Esophagus muscularis mucosa (tissue), 4 donors: ENCODE measurements at places on chromosomes 3 and 15. TPM values are rescaled to one million over a fixed set of nuclear protein-coding genes. Genes with fewer than 3 reads are reported as not detected.

- no peak for DNase-seq
These were observed 6.1 kb downstream of the CP start for GRCh38 chr3:149215515-149215914.

GRCh38 chr3:124775877-124776276 lies 45.6 kb downstream of the UMPS start:
- DNase-seq: no peak

The PEX5L gene
- 0.78 TPM for total RNA-seq

The TMC3 gene
- 0.17 TPM for total RNA-seq

GRCh38 chr3:168162172-168162571 lies 66.4 kb upstream of the GOLIM4 start:
- DNase-seq: no peak

DNA sequence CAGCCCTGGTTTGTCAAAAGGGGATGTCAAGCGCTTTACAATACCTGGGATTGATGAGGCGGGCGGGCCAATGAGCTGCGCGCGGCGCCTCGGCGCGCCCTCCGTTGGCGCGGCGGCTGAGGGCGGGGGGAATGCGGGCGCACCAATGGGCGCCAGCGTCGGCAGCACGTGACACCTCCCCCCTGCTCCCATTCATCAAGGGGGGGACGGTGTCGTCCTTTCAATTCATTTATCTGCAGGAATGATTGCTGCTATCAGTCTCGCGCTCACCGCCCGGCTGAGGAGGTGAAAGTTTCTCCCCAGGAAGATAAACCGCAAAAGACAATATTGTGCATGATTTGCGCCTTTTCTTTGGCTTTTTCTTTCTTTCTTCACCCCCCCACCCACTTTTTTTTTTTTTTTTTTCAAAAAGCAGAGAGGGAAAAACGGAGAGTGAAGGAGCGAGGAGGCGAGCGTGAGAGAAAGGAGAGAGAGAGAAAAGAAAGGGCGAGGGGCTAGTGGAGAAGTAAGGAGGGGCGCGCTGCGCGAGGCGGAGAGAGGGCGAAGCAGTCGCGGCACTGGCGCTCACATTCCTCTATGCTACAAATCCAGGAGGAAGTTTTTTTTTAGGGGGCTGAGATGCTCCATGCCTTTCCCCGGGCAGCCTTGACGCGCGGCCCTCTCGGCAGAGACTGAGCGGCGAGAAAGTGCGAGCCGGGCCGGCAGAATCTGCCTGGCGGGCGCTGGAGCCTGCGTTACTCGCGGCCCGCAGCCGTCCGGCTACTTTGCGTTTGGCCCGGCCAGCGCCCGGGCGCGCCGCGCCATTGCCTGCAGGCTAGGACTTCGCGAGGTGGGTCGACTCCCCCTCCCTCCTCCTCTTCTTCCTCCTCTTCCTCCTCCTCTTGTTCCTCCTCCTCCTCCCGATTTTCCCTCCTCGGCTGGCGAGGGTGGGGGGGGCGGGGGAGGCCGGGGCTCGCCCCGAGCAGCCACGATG lies at the start of gene ZIC1:
Gene ZIC1 (plus strand): TSS at position 223 of the 973 bp plus-strand sequence. CDS start 748 bp downstream, at position 971.
- DNase-seq: no peak

GRCh38 chr3:31373681-31374080 lies 159.0 kb upstream of the STT3B start:
- DNase-seq: no peak

DNA sequence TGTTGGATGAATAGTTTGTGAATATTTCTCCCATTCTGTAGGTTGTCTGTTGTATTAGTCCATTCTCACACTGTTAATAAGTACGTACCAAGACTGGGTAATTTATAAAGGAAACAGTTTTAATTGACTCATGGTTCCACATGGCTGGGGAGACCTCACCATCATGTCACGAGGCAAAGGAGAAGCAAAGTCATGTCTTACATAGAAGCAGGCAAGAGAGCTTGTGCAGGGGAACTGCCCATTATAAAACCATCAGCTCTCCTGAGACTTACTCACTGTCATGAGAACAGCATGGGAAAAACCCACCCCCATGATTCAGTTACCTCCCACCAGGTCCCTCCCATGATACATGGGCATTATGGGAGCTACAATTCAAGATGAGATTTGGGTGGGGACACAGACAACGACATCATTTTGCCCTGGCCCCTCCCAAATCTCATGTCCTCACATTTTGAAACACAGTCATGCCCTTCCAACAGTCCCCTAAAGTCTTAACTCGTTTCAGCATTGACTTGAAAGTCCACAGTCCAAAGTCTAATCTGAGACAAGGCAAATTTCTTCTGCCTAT lies 133.2 kb downstream of the LMLN start:
- DNase-seq: no peak

- DNase-seq: no peak
These were observed 98.0 kb upstream of the ARHGEF26 start for GRCh38 chr3:154023148-154023547.

DNA sequence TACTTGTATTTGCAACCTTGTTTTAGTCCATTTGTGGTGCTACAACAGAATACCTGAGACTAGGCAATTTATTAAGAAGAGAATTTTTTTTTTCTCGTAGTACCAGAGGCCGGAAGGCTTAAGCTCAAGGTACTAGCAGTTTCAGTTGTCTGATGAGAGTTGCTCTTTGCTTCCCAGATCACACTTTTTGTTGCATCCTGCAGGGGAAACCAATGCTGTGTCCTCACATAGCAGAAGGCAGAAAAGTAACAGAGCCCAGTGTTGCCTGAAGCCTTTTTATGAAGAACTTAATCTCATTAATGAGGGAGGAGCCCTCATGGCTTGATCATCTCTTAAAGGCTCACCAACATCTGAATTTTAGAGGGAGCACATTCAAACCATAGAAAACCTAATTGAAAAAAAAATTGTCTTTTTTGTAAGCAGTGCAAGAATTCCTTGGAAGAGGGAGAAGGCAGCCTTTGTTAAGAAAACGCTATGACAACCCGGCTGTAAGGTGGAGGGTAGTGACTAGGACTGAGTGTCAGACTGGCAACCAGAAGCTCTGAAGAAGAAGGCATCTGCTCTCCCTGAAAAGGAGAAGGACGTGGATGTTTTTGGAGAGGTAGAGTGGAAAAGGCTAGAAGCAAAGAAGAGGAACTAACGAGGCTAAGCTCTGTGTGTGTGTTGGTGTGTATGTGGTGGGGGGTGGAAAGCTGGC lies 1245.3 kb downstream of the ROBO2 start:
- no peak for DNase-seq

GRCh38 chr3:124664804-124665203 lies 65.4 kb upstream of the UMPS start:
- DNase-seq: no peak

The SCN5A gene
- total RNA-seq: 0.50 TPM

The CCDC12 gene
- total RNA-seq: 54.8 TPM

GRCh38 chr3:128447561-128448013 lies 19.1 kb downstream of the DNAJB8 start:
- DNase-seq: no peak

- DNase-seq: peak; percentile 94
These were observed 12.0 kb upstream of the SHC4 start for GRCh38 chr15:48975472-48976419.

The GABRG3 gene
- not detected for total RNA-seq

DNA sequence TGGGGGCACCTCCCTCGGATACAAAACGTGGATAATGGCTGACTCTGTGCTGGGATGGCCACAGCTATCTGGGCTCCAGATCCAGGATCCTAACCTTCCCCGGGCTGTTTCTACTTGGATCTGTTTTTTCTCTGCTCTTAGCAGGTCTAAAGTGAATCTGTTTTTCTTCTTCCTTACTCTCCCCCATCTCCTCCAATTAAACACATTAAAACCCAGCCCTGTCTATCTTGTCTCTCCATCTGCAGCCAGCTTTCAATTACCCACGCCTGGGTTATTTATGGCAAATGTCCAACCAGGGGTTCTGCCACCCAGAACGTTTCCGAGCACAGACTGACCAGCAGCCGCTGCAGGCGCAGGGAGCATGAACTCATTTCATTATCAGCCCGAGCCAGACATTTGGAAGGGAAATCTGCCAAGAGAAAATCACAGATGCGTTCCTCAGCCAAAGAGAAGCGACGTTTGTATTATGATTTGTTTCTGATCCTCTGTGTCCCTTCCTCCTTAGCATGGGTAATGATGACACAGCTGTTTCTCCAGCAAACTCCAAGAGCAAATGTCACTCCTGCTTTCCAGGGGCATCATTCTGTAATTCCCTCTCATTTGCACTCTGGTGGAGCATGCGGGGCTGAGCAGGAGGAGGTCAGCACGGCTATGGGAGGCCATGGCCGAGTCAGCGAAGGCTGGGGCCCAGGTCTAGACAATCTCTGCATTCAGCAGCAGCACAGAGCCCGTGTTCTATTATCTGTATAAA lies 42.0 kb downstream of the UMPS start:
- no peak for DNase-seq

DNA sequence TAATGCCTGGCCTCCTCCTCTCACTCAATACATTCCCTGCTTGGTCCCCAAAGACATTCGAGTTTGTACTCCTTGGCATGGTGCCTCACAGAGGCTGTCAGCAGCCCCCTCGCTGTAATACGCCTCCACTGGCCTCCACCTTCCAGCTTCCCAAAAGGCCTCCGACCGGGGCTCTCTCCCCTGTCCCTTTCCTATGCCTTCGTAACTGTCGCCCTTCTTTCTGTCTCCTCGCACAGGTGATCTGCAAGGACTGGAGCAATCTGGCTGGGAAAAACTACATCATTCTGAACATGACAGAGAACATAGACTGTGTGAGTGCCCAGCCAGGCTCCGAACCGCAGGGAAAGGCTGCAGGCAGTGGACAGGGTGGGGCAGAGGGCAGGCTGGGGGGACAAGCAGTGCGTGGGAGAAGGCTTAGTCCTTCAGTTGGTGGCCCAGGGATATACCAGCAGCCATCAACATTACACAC lies 10.7 kb upstream of the ABTB1 start:
- no peak for DNase-seq

GRCh38 chr15:62648954-62649353 lies 393.6 kb upstream of the TPM1 start:
- DNase-seq: peak; percentile 53

The GTF2E1 gene
- 18.2 TPM for total RNA-seq

GRCh38 chr3:151386056-151386455 lies 1.5 kb upstream of the P2RY12 start:
- no peak for DNase-seq

GRCh38 chr3:29758434-29759322 lies 477.8 kb downstream of the RBMS3 start:
- no peak for DNase-seq
